ENCODE measurements at places on chromosomes 11 and 22.

DNA sequence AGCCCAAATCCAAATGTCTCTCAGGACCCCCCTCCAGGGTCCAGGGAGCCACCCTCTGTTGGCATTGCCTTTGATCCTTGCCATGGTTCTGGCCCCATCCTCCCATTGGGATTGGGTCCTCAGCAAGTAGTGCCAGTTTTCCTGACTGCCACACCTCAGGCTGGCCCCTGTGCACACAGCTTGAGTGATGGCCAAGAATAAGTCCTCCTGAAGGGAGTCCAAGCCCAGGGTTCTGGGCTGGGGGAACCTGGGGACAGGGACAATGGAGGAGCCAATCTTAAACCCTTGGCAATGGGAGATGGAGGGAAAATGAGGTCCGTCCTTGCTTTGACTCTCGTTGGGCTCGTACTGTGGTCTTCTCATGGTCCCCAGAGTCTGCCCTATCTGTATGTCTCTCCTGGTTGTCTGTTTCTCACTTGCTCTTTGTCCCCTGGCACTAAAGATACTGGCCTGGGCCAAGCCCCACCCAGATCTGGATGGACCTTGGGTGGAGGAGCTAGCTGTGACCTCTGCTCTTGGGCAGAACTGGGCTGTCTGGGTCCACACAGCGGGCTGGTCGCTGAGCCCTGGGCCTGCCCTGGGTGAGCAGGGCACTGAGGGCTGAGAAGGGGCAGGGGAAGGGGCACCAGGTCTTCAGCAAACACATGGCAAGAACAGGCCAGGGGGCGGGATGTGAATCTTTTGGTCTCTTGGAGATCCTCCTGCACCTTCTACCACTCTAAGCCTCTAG lies 2.9 kb downstream of the SOX10 start:
- no peak for DNase-seq

- DNase-seq, result no peak
Observed at GRCh38 chr11:25537393-25537792, 794.5 kb upstream of the ANO3 start.

DNA sequence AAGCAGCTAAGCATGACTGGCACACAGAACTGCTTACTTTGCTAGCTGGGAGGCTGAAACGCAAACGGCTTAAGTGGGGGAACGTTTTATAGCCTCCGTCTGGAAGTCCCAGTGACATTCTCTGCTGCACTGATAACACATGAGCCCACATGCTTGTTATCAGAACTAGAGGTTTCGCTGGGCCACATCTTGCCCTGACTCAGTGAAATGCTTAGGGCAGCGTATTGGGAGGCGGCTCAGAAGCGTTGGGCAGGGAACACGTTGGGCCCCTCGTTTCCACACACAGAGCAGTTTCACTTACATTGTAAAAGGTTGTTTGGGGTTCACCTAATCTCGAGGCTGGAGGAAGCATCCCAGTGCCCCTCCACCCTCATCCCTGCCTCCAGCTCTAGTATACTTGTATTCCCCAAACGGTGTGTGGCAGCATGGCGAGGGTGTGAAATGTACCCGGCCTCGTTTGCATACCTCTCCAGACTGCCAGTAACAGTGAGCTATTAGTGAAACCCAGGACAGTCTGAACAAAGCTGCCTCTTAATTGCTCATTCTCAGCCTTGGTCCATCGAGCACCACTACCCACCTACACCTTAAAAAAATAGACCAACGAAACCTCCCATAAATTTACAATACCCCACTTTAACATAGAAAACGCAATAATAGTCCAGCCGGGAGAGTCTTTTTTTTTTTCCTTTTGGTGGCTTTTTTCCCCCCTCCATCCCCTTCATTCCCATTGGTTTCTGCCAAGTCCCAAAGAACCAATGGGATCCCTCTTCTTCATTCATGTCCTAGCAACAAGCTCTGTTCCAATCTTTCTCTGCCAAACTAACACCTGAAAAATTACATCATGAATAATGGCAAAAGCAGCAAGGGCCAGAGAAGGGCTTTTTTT lies 218.8 kb upstream of the SORL1-AS1 start:
- DNase-seq, result no peak

- DNase-seq, result peak; percentile 23
Observed at GRCh38 chr11:92340839-92341238, 116.2 kb downstream of the FAT3 start.

DNA sequence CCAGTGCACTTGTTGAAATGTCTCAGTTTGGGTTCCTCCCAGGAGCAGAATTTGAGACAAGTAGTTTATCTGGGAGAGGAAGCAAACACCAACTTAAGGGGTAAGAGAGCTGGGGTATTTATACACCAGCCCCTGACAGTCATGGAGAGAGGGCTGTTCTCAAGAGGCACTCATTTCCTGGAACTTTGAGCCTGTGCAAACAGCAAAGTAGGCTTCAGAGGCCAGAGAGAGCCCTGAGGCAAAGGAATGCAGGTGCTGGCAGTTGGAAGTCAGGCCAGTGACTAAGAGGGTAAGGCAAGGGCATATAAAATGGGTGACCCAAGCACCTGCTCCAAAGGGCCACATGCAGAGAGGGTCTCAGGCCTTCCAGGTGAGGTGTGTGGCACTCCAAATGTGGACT lies 16.1 kb downstream of the MS4A18 start:
- no peak for DNase-seq

Data from HCEC 1CT (cell line).